ENCODE measurements at places on chromosomes 7 and 10.

GRCh38 chr10:132910186-132910880, 32.0 kb downstream of the CFAP46 start:
- no peak overlapping the region for H3K4me3 ChIP-seq
- DNase-seq, result no peak
- no peak overlapping the region for H3K27ac ChIP-seq
- no peaks in the 10 kb centered on the region for H3K36me3 ChIP-seq
- peaks cover 4% of the 10 kb centered on the region for H3K4me1 ChIP-seq
- no peaks in the 10 kb centered on the region for H3K27me3 ChIP-seq

DNA sequence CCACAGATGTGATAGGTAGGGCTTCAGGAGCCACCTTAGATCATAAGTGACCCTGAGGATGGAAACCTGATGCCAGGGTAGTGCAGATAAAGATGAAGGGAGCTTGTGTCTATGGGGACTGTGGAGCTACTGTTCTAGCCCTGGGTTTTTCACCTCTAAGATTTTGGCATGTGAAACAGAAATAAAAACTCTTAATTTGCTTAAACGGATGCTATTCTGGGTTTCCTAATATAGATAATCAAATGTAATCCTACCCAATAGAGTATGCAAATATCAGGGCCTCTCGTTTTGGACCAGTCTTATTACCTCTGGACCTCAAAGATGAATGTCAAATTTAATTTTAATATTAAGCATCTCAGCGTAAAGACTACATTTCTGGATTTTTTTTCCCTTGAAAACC, 49.3 kb downstream of the ABCB4 start:
- H3K27me3 ChIP-seq, result no peaks in the 10 kb centered on the region
- no peak overlapping the region for H3K27ac ChIP-seq
- H3K36me3 ChIP-seq, result no peaks in the 10 kb centered on the region
- no peak for DNase-seq

DNA sequence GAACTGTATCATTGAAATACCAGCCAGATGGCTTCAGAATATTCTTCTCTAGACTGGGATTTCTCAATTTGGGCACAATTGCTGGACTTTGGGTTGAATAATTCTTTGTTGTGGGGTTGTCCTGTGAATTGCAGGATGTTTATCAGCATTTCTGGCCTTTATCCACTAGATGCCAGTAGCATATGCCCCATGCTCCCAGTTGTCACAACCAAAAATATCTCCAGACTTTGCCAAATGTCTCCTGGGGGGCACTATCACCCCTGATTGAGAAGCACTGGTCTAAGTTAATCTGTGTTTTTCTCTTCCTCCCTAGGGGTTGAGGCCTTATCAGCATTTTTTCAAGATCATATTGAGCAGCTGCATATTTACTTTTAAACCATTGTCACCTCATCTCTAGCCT, 204.9 kb upstream of the SP8 start:
- H3K27me3 ChIP-seq, result no peaks in the 10 kb centered on the region
- no peaks in the 10 kb centered on the region for H3K36me3 ChIP-seq
- no peak overlapping the region for H3K27ac ChIP-seq
- no peaks in the 10 kb centered on the region for H3K4me1 ChIP-seq
- H3K4me3 ChIP-seq, result no peak overlapping the region
- no peak for DNase-seq

GRCh38 chr10:81270051-81270450, 604.9 kb upstream of the NRG3 start:
- H3K27me3 ChIP-seq, result no peaks in the 10 kb centered on the region
- no peak overlapping the region for H3K4me3 ChIP-seq
- no peaks in the 10 kb centered on the region for H3K4me1 ChIP-seq
- H3K36me3 ChIP-seq, result no peaks in the 10 kb centered on the region
- no peak for DNase-seq

All from natural killer cell (primary cell).